T1000 (cell line): ENCODE measurements at places on chromosomes 16 and 17.

DNA sequence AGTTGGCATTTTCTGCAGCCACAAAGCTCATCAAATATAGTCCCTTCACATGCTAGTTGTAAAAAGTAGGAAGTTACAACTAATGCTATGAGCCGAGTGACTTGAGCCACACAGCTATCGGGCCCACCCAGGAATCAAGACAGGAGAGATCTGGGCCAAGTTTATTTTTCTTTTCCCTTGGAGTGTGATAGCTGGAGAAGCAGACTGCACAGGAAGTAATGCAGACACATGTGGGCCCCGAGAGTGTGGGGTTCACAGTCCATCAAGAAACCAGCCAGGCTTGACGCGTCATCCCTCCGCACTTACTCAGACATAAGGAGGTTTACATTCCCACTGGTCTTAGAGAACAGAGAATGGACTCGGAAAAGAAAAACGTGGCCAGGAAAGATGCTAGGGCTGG, 403.1 kb upstream of the CDH11 start:
- no peak for DNase-seq

DNA sequence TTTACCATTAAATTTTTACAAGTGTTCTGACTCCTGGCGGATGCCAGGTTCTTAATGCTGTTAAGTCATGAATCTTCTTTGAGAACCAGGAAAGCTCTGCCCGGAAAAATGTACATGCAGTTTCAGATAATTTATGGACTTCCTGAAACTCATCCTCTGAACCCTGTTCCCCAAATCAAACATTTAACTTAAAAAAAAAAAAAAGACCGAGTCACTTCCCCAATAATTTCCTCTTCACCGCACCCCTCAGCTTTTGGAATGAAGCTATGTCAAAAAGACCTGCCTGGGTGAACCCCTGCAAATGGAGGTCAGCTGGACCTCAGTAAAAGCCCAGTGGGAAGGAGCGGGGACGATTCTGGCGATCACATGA, 15.0 kb downstream of the ZNF232 start:
- no peak for DNase-seq

- no peak for DNase-seq
These were observed 13.7 kb downstream of the METTL22 start for GRCh38 chr16:8634991-8635736.

DNA sequence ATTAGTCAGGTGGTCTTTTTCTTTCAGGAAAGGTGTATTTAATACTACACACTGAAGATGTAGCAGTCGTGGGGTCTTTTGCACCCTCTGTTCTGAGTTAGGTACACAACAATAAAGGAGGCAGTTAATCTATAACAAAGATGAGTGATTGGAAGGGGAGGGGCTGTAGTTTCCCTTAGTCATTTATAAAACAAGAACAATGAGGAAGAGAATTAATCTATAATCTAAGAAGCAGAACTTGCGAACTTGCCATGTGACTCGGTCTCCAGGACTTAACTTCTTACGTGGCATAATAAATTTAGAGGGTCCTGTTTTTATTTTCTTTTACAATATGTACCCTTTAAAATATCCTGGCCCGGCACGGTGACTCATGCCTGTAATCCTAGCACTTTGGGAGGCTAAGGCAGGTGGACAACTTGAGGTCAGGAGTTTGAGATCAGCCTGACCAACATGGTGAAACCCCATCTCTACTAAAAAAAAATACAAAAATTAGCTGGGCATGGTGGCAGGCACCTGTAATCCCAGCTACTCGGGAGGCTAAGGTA, 8.6 kb upstream of the APPBP2 start:
- DNase-seq: no peak

DNA sequence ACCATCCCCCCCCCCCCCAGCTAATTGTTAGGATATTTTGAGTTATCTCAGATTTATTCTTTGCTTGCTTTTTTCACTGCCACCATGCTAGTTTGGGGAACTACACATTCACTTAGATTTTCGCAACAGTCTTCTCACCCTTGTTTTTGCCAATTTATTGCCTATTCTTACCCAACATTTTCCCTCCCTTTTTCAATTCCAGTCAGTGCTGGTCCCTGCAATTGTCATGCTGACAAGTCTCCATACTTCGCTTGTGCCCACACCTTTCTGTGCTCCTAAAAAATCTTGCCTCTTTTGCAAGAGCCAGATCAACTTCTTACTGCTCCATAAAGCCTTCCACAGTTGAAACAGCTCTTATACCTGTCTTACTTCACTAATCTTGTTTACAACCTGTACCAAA, 16.3 kb downstream of the TNRC6A start:
- no peak for DNase-seq

DNA sequence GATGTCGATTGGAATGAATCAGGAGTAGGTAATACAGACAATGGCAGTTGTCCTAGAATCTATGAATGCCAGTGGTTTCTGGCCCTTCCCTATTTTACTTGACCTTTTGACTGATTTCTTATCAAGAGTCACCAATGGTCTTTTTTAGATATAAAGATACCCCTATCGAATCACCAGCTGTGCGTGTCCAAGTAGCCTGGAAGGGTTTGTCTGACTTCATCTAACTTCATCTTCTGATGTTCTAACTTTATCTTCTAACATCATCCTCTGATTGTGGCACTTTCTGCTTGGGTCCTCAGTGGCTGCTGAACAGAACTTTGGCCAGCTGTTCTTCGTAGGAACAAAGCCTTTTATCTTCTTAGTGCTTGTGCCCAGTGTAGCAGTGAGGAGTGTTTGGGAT, 129.7 kb downstream of the MSI2 start:
- no peak for DNase-seq

DNA sequence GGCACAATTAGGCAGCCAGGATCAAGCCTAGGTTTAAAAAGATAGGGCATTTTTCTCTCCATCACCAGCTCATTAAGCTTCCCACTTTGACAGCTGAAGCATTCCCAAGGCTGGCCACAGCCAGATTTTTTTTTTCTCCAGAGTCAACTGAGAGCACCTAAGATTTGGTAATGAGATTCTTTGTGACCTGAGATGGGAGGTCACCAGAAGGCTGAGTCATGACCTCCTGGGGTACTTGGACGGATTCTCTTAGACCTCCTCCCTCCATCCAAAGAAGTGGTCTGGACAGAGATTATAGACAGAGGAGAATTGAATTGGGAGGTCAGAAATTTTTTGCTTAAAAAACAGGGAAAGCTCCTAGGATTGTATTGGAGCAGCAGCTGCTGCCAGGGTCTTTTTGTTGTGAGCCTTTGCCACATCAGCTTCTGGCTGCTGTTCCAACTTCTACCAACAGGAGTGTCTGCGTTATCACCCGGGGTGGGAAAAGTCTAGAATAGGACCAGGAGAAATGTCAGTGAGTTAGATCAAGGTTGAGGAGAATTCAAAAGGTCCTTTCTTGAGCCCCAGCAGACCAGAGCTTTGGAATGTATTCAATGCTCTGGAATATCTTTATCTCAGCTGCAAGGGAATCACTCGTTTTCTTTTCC, 221.2 kb upstream of the N4BP1 start:
- DNase-seq: no peak

DNA sequence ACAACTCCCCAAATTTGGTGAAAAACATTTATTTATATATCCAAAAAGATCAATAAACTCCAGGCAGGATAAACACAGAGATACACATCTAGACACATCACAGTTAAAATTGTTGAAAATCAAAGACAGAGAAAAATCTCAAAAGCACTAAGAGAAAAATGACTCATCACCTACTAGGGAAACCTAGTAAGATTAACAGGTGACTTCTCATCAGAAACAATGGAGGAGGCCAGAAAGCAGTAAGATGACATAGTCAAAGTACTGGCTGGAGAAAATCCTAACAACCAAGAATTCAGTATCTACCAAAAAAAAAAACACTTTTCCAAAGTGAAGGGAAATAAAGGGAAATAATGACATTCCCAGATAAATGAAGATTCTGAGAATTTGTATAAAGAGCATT, 33.8 kb downstream of the ULK2 start:
- no peak for DNase-seq

DNA sequence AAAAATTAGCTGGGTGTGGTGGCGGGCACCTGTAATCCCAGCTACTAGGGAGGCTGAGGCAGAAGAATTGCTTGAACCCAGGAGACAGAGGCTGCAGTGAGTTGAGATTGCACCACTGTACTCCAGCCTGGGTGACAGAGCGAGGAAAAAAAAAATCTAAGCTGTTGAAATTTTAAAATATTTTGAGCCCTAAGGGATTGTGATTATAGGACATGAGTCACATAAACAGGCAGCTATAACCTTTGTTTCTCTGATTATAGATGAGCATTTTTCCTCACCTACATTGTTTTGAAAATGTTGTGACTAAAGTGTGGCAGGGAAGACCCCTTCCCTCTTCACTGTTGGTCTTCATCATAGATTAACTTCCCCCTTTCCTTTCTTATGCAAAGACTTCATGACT, 135.5 kb downstream of the MGAT5B start:
- DNase-seq: no peak

DNA sequence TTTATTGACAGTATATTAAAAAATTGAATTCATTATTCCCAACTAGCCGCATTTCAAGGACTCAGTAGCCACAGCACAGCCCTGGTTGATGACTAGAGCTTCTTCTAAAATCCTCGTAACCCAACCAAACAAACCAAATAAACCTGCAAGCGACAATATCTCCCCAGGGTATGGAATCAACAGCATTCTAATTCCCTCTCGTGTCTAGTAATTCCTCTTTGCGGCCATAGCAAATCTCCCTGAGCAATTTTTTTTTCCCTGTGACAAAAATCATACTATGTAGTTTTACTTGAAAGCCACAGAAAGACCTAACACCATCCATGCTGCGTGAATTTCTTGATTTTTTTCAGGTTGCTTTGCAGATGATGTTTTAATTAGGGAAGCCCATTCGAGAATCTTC, 143.4 kb upstream of the MYOCD start:
- no peak for DNase-seq

- no peak for DNase-seq
These were observed 11.5 kb upstream of the TBX4 start for GRCh38 chr17:61440697-61441096.

- DNase-seq: no peak
These were observed 25.8 kb downstream of the ABCC1 start for GRCh38 chr16:15975172-15975571.
